ENCODE measurements at places on chromosomes 11 and 22.
A peak's percentile ranks its signal among the peaks of the same experiment; 100 is the strongest.

- DNase-seq = no peak
Observed at GRCh38 chr11:34029176-34029575, 22.4 kb upstream of the CAPRIN1 start.

DNA sequence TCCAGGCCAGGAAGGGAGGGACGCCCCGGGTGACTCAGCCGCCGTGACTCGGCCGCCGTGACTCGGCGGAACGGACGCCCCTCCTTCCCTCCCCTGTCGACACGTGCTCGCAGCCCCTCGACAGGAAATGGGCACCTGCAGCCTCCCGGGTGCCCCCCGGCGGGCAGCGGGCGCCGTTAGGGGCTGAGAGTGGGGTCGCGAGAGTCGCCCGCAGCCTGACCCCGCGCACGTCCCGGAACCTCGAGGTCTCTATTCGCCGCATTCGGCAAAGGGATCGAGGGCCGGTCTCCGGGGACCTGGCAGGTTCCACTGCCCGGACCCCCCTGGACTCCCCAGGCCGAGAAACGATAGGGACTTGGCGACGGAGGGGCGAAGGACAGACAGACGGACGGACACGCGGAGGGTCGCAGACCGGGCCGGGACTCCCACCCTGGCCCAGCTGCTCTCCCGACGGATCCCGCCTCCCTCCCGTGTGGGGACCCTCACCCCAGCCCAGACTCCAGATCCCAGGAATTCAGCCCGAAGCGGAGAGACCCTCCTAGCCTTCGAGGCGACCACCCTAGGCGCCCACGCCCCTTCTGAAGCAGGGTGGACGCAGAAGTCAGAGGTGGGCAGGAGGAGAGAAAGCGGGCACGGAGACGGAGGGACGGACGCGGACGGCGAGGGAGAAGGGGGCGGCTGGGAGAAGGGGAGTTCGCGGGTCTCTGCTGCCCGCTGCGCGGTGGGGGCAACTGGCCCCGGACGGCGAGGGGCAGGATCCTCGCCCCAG lies 648 bp downstream of the FOSL1 start:
- no peak for DNase-seq

- no peak for DNase-seq
Observed at GRCh38 chr11:109229682-109230081, 192.3 kb upstream of the C11orf87 start.

GRCh38 chr11:17354601-17354991 lies 3.0 kb downstream of the NCR3LG1 start:
- DNase-seq = peak; percentile 33

DNA sequence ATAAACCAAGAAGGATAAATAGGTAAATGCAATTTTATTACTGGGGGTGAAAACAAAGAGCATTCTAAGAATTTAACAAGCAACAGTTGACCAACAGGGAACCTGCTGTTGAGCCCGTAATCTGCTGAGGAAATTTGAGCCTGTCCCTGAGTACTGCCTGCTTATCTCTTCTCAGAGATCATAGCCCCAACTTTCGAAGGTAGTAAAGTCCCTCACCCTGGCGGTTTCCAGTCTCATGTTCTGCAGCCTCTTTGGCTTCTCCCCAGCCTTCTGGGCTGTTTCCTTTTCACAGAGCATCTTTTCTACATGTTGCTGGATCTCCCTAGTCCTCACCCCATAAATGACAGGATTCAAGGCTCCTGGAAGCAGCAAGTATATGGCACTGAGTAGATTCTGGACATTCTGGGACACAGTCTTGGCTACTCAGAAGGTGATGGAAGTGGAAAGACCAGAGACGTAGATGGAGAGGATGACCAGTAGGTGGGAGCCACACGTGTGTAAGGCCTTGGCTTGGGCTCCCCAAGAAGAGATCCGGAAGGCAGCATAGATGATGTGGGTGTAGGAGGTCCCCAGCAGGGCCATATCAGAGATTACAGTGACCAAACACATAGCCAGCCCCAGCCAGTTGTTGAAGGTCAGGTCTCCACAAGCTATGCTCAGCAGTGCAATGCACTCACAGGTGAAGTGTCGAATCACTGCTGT lies 51.6 kb downstream of the RRM1 start:
- DNase-seq = no peak

GRCh38 chr22:28925916-28926315 lies 42.5 kb downstream of the ZNRF3 start:
- no peak for DNase-seq

GRCh38 chr11:126352934-126353801 lies 2.3 kb upstream of the ST3GAL4 start:
- DNase-seq = no peak

DNA sequence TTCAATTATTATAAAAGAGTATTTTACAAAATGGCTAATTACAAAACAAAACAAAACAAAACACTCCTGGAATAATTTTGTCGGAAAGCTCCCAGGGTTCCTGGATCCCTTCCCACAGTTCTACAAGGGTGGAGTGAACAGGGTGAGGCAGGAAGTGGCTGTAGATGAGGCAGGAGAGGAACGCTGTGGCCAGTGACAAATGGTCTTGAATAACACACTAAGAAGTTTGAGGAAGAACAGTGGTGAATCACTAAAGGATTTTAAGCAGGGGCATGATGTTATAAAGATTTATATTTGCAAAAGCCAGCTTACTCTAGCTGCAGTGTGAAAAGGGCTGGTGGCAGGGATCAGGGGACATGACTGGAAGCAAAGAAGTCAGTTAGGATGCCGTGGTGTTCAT lies 33.8 kb upstream of the APOA1 start:
- DNase-seq = no peak

DNA sequence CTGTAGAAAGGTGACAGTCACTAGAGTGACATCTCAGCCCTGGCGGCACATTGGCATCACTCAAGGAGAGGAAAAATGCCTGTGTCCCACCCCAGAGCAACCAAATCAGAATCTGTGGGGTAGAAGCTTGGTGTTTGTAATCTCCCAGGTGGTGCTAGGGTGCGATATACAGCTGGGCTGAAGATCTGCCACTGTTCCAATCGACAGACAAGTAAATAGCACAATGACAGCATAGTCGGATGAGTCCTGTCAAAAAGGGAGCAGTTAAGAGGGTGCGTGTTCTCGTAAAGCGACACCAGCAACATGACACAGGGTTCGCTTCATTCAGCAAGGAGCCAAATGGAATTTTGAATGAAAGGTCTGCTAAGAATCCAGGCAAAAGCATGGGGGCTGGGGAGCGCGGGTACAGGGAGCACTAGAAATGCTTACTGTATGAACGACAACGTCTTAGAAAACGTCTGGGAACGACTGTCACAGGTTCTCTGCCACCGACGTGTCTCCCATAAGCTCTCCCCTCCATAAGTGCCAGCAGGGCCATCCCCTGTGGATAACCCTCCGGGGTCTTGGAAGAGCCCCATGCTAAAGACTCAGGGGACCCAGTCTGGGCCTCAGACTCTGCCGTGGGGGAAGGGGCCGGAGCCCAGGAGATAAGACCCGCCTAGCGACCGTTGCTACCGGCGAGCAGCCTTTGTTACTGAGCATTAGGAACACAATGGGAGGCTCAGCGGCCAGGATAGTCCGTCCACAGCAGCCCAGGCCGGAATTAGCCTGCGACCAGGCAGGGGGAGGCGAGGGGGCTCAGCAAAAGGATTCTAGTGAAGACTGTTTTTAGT lies 20.8 kb downstream of the ADA2 start:
- no peak for DNase-seq
